Metanephros (tissue), 2 donors: ENCODE measurements at places on chromosomes 2 and 18. TPM values are rescaled to one million over a fixed set of nuclear protein-coding genes. Genes with fewer than 3 reads are reported as not detected.

The AQP12B gene
- 0.58 TPM for total RNA-seq

The ARHGAP28 gene
- total RNA-seq = 56.5 TPM

The WDFY1 gene
- 112 TPM for total RNA-seq

The HOXD12 gene
- total RNA-seq = 0.23 TPM

The GNLY gene
- total RNA-seq = not detected

The IWS1 gene
- total RNA-seq = 33.2 TPM

The IL18R1 gene
- 4.3 TPM for total RNA-seq

The HDAC4 gene
- 40.9 TPM for total RNA-seq

The BBS5 gene
- total RNA-seq = 14.2 TPM

The PROKR1 gene
- 0.23 TPM for total RNA-seq

The DIS3L2 gene
- 36.2 TPM for total RNA-seq

The ATF2 gene
- total RNA-seq = 67.7 TPM

The ITPRIPL1 gene
- total RNA-seq = 3.2 TPM

The RNASEH1 gene
- total RNA-seq = 16.5 TPM

The IGFBP5 gene
- total RNA-seq = 522 TPM

The SP5 gene
- total RNA-seq = 3.3 TPM

The PLCL1 gene
- 23.7 TPM for total RNA-seq
